ENCODE measurements at places on chromosomes 5 and 9. TPM values are rescaled to one million over a fixed set of nuclear protein-coding genes. Genes with fewer than 3 reads are reported as not detected.

The IL4 gene
- not detected for total RNA-seq

- no peak overlapping the region for H3K27ac ChIP-seq
- no peaks in the 10 kb centered on the region for H3K27me3 ChIP-seq
- H3K4me3 ChIP-seq = no peak overlapping the region
- peaks cover 7% of the 10 kb centered on the region for H3K4me1 ChIP-seq
- DNase-seq = peak; percentile 73
Measured at GRCh38 chr9:99109522-99109921, 4.6 kb downstream of the TGFBR1 start.

DNA sequence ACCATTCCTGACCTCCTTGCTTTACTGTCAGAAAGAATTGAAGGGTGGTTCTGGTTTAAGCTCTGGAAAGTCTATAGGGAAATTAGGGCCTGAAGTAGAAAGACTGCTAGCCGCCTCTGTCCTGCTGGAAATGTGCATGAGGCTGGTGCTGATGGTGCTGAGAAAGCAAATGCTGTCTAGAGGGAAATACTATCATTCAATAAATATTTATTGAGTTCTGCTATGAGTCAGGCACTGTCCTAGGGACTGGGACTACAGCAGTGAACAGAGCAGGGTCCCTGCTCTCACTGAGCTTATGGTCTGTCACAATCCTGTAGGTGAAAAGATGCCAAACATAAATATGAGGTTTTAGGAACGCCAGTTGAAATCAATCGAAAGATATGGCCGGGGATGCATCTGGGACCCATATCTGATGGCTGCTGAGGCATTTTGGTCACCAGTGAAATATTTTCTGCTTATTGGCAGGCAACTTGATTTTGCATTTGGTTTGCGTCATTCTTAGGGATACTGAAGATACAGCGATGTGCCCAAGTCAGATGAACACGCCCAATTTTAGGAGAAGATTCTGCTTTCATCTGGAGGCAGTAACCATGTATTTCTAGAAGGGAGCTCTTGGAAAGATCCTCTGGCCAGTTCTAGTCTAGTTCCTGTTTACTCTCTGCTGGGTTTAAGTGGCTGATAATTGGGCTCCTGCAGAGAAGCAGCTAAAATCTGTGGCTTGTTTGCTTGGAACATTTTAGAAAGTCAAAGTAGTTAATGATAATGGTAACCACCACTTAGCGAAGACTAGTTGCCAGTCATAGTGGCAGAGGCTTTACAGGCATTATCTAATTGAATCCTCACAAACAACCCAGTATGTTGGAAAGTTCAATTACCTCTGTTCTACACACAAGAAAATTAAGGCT, 73.3 kb downstream of the INSYN2B start:
- no peak for DNase-seq
- no peaks in the 10 kb centered on the region for H3K4me1 ChIP-seq
- no peaks in the 10 kb centered on the region for H3K27me3 ChIP-seq
- no peak overlapping the region for H3K4me3 ChIP-seq

The IFNA21 gene
- total RNA-seq = not detected

GRCh38 chr9:79357616-79358015, 214.1 kb upstream of the TLE4 start:
- no peak for DNase-seq
- no peak overlapping the region for H3K27ac ChIP-seq
- H3K4me1 ChIP-seq = no peaks in the 10 kb centered on the region
- no peak overlapping the region for H3K4me3 ChIP-seq
- no peaks in the 10 kb centered on the region for H3K27me3 ChIP-seq
- H3K36me3 ChIP-seq = no peaks in the 10 kb centered on the region

- no peaks in the 10 kb centered on the region for H3K4me1 ChIP-seq
- H3K4me3 ChIP-seq = no peak overlapping the region
- no peak for DNase-seq
- H3K27me3 ChIP-seq = no peaks in the 10 kb centered on the region
- no peak overlapping the region for H3K27ac ChIP-seq
Measured at GRCh38 chr5:180455872-180456271, 38.3 kb upstream of the CNOT6 start.

DNA sequence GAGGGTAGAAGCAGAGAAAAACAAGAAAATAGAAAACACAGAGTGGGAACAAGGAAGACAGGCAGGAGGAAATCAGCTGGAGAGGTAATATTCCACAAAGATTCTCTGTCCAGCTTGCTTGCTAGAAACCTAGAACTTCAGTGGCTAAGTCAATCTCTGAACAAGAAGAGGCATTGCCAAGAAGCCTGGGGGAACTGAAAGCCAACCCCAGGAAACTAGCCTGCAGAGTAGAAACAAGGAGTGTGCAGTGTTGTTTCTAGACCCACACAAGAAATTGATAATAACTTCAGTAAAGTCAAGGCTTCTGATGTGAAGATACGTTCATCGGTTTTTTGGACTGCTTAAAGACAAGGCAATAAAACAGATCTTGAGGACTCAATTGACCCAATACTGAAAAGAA, 234.5 kb upstream of the MAP3K1 start:
- no peaks in the 10 kb centered on the region for H3K36me3 ChIP-seq
- no peaks in the 10 kb centered on the region for H3K4me1 ChIP-seq
- no peak overlapping the region for H3K4me3 ChIP-seq
- no peaks in the 10 kb centered on the region for H3K27me3 ChIP-seq

The SPINK7 gene
- not detected for total RNA-seq

GRCh38 chr9:106051545-106051944, 357.2 kb downstream of the TMEM38B start:
- no peaks in the 10 kb centered on the region for H3K4me1 ChIP-seq
- no peak overlapping the region for H3K27ac ChIP-seq
- no peaks in the 10 kb centered on the region for H3K36me3 ChIP-seq
- H3K4me3 ChIP-seq = no peak overlapping the region

- DNase-seq = no peak
- no peaks in the 10 kb centered on the region for H3K36me3 ChIP-seq
- no peak overlapping the region for H3K4me3 ChIP-seq
- H3K27me3 ChIP-seq = no peaks in the 10 kb centered on the region
Measured at GRCh38 chr9:4009006-4009511, 290.8 kb downstream of the GLIS3 start.

GRCh38 chr9:130342714-130343085, 77.1 kb downstream of the HMCN2 start:
- H3K36me3 ChIP-seq = no peaks in the 10 kb centered on the region
- H3K4me3 ChIP-seq = no peak overlapping the region
- no peaks in the 10 kb centered on the region for H3K27me3 ChIP-seq
- H3K4me1 ChIP-seq = no peaks in the 10 kb centered on the region
- DNase-seq = no peak

DNA sequence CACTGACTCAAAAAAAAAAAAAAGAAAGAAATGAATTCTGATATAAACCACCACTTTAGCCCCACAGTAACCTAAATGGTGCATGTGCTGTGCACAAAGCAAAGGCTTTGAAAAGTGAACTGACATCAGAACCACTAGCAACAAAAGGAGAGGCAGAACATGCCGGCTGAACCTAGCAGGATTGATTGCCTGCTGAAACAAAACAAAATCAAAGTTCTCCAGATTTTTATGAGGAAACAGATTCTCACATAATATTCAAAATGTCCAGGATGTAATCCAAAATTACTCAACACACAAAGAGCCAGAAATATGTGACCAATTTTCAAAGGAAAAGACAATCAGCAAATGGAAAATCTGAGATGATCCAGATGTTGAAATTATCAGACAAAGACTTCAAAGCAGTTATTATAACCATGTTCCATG, 37.9 kb downstream of the UBTD2 start:
- peaks cover 2% of the 10 kb centered on the region for H3K36me3 ChIP-seq
- H3K27ac ChIP-seq = no peak overlapping the region
- H3K27me3 ChIP-seq = no peaks in the 10 kb centered on the region
- peak; percentile 11 for DNase-seq
- no peak overlapping the region for H3K4me3 ChIP-seq
- H3K4me1 ChIP-seq = no peaks in the 10 kb centered on the region

- H3K27ac ChIP-seq = no peak within 1 kb of the TSS
- no peaks in the 10 kb centered on the region for H3K36me3 ChIP-seq
- no peaks in the 10 kb centered on the region for H3K27me3 ChIP-seq
Measured at GRCh38 chr5:140868721-140869554, at the start of gene PCDHA11. Gene PCDHA11, plus strand, starts transcription at chr5:140868957. Its CDS starts 147 bp downstream, at chr5:140869104.

The FBN2 gene
- total RNA-seq = 80.1 TPM

The PPP1R26 gene
- 8.9 TPM for total RNA-seq

DNA sequence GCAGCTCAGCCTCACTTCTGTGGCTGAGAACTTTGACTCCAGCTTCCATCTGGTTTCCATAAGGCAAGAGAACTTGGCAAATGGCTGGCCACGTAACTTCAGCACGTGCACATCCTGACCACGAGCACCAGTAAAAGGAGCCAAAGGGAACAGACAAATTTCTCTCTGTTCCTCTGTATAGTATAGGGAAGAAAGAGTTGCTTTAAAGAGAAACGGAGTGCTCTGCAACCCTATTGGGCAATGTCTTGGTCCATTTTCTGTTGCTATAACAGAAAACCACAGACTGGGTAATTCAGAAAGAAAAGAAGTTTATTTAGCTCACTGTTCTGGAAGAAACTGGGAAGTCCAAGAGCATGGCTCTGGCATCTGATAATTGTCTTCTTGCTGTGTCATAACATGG, 558.7 kb downstream of the ACTL7B start:
- peak overlapping the region; percentile 80 for H3K27ac ChIP-seq
- no peaks in the 10 kb centered on the region for H3K27me3 ChIP-seq
- no peaks in the 10 kb centered on the region for H3K36me3 ChIP-seq
- H3K4me3 ChIP-seq = no peak overlapping the region
- no peaks in the 10 kb centered on the region for H3K4me1 ChIP-seq

- H3K27ac ChIP-seq = no peak overlapping the region
- no peak overlapping the region for H3K4me3 ChIP-seq
- peaks cover 26% of the 10 kb centered on the region for H3K4me1 ChIP-seq
- DNase-seq = peak; percentile 35
- no peaks in the 10 kb centered on the region for H3K27me3 ChIP-seq
- H3K36me3 ChIP-seq = no peaks in the 10 kb centered on the region
Measured at GRCh38 chr5:140253985-140254384, 48.9 kb downstream of the PFDN1 start.

DNA sequence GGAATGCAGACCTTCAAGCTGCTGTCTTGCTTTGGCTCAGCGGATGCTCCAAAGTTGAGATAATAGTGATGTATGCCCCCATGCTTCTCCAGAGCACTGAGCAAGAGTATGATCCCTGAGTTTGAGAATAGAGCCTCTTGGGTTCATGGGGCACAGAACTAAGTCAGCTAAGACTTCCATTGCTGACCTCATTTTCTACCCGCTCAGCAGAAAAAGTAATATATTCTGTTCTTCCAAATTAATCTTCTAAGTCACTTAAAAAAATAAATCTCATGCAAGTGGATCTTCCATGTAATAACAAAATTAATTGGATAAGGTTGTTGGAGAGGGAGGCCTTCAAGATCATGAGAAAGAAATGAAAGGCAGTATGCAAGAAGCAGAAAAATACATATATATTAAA, 483.9 kb downstream of the DNAH5 start:
- H3K27me3 ChIP-seq = no peaks in the 10 kb centered on the region
- H3K27ac ChIP-seq = no peak overlapping the region
- no peaks in the 10 kb centered on the region for H3K36me3 ChIP-seq
- no peak for DNase-seq
- H3K4me1 ChIP-seq = no peaks in the 10 kb centered on the region
- no peak overlapping the region for H3K4me3 ChIP-seq

- H3K4me3 ChIP-seq = peak overlapping the region; percentile 74
- H3K36me3 ChIP-seq = no peaks in the 10 kb centered on the region
- peak overlapping the region; percentile 85 for H3K27ac ChIP-seq
- H3K4me1 ChIP-seq = peaks cover 24% of the 10 kb centered on the region
Measured at GRCh38 chr5:142322747-142323479, 1.9 kb downstream of the SPRY4 start.

The PCDHB3 gene
- 0.77 TPM for total RNA-seq

- H3K36me3 ChIP-seq = no peaks in the 10 kb centered on the region
- H3K27ac ChIP-seq = no peak overlapping the region
- no peak overlapping the region for H3K4me3 ChIP-seq
- H3K27me3 ChIP-seq = no peaks in the 10 kb centered on the region
- H3K4me1 ChIP-seq = no peaks in the 10 kb centered on the region
Measured at GRCh38 chr9:116447934-116448333, 239.2 kb upstream of the TRIM32 start.
